ENCODE measurements at places on chromosomes 2 and 18.

DNA sequence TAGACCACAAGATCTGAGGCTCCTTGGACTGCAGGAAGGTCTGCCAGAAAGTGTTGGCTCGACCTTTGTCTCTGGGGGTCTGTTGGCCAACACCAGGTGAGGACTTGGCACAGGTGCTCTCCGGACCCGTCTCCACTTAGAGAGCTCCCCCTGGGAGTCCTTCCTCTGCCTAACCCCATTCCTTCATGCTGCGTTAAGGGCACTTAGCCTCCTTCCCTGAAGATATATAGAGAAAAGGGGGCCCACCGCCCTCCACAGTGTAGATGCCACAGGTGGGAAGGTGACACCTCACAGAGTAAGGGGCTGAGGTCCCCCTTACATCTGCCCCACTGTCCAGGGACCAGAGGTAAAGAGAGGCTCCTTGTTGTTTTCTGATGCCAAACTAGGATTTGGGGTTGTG is 8.2 kb downstream of the IGFBP5 start:
- no peak for DNase-seq

GRCh38 chr2:29115797-29116781 is 874 bp downstream of the CLIP4 start:
- DNase-seq, result peak; percentile 73

DNA sequence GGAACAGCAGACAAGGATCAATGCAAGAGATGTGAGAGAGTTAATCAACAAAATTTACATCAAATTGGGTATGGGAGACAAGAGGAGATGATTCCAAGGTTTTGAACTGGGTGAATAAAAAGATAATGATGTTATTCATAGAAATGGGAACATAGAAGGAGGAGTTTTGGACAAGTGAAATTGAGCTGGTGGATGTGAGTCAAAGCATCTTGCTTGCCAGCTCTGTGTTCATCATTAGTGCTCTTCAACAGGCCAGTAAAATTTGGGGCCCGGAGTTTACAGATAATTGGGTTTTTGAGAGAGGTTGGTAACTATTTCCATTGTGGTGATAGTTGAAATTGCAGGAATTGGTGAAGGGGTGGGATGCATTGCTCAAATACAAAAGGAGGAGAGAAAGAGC is 69.9 kb upstream of the CAVIN2 start:
- DNase-seq, result no peak

DNA sequence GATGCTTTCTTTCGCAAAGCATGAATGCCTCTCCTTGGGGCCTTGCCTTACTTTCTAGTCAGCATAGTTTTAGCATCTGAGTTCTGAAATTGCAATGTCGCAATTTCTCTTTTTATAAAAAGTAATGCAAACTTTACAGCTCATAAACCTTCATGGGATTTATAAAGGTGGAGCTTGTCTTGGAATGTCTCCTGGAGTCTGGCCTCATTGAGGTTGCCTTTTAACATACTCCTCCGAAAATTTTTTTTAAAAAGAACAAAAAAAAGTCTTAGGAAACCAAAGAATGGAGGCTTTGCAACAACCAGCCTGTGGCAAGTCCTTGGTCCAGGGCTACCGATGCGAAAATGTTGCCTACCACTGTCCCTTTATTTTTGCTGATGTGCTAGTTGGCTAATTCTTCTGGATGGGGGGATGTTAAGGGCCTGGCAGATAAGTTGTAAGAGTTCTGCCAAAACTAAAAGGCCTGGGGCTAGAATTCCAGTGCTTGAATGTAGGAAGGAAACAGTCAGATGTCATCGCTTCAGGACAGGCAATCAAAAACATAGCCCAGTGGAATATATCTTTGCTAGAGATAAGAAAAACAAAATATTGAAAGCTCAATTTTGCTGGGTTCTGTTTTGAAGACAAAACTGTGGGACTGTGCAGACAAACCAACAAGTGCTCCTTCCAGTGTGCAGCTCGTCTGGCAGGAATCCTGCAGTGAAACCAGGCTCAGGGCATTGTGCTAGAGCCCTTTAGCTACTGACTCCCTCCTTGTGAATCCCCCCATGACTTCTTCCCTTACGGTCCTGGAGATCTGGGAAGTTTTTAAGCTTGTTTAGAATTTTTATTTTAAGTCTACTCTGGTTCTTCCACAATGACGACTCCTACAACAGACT is 213.0 kb downstream of the PIEZO2 start:
- no peak for DNase-seq

GRCh38 chr2:33435518-33435917 is 40.9 kb upstream of the RASGRP3 start:
- no peak for DNase-seq

DNA sequence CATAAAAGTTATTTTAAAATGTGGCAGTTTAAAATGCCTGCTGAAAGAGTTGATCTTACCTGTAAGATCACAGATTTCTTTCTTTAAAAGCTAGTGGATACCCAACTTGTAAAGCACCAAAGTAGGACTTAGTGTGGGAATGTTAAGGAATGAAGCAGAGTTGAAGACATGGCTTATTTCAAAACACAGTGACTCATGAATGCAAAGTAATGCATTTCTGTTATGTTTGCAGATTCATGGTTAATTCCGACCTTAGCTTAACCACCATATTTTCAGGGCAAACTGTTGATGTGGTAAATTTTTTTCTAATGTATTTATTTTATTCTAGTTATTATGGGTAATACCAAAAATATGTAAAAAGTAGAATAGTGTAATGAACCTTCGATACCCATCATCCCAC is 206.8 kb upstream of the FOSL2 start:
- no peak for DNase-seq

GRCh38 chr2:68806511-68807109 is 64.6 kb downstream of the BMP10 start:
- no peak for DNase-seq

DNA sequence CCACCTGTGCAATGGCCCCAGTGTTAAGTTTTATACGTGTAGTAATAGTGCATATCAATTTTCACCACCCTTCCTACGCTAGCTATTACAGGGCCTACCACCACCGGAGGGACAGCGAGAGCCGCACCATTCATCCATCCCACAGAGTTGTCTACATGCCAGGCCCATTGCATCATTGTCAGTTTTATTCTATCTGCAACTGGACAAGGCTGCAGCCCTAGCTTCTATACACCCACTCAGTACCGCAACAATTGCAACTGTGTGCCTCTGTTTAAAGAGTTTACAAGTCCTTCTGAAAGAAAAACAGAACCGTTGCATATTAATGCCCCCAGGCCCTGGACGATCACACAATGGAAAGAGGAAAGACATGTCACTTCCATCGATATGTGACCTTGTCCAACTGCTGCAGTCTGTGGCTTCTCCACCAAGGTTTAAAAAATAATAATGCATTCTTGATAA is 58.6 kb downstream of the ZEB2 start:
- peak; percentile 58 for DNase-seq

GRCh38 chr2:218885981-218886947 is 5.6 kb downstream of the WNT10A start:
- no peak for DNase-seq

Measured in left ventricle myocardium superior (tissue), 1 donor.